ENCODE measurements at places on chromosomes 4 and X.

- no peak for DNase-seq
Observed at GRCh38 chrX:48507246-48507645, 1.5 kb upstream of the PORCN start.

DNA sequence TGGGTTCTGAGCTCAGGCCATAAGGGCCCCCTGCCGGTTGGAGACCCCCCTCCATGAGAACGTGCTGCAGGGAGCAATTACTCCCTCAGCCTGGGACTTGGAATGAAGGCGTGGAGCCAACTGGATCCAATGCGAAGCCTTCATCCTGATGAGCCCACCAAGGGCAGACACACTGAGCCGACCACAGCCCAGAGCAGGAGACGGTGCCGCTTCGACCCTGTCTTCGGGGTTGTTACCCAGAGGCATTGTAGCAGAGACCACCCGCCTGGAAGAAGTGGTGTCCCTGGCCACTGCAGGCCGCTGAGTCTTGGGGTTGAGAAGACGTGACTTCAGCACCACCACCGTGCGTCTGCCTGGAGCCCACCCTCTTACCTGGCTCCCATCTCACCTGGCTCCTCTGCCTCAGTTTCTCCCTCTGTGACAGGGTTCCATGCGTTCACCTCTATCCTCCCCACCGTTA is 7.0 kb upstream of the NKX1-1 start:
- DNase-seq, result no peak

DNA sequence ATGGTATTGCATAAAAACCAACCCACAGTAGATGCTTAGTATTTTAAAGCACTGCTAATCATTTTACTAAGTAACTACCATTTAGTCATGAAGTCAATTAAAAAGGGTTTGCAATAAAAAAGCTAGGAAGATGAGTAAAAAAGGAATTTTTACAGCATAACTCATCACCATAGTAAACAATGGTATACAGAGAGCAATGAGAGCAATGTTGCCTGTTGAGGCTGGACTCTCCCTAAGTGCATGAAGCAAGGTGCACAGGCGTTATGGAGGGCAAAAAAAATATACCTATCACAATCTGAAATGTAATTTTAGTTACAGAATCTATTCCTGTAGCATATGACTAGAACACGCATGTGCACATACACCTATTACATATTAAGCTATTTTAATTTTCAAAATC is 129.6 kb upstream of the BMP3 start:
- no peak for DNase-seq

DNA sequence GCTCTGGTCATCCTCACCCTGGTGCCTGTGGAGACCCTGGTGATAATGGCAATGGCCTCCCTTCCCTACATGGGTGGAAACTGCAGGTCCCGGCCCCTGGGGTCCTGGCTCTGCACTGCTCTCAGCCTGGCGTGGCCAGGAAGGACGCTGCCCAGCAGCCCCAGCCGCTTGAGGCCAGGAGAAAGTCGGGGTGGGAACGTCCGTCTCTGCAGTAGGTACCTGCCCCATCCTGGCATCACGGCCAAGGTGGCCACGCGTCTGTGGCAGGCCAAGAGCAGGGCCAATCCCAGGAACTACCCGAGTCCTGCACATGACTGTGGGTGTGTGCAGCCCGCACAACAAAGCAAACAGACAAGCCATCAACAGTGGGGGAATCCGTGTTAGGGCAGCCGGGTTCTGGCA is 33.8 kb downstream of the FGFRL1 start:
- DNase-seq, result no peak

- no peak for DNase-seq
Observed at GRCh38 chr4:157804986-157805385, 367.8 kb downstream of the GASK1B start.

GRCh38 chr4:118711052-118711451 is 25.9 kb downstream of the METTL14 start:
- no peak for DNase-seq

GRCh38 chrX:72620550-72621145 is 48.0 kb upstream of the HDAC8 start:
- DNase-seq, result peak; percentile 74

DNA sequence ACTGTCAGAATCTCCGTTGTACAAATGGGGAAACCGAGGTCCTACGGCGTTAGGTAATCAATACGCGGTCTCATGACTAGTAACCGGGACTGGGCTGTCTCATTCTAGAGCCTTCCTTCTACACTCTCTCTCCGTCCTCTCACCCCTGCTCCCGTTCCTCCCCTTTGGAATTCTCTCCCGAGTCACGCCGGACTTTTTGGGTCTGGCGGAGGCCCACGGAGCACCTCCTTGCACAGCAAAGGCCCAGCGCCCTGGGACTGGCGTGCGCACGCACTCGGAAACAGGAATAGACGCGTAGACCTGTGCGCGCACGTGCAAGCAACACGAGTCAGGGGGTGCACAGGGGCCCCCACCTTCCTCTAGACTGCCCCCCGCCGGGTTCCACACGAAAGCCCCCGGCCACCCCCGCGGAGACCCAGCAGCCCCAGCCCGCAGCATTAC is 361 bp downstream of the QDPR start:
- DNase-seq, result peak; percentile 31

DNA sequence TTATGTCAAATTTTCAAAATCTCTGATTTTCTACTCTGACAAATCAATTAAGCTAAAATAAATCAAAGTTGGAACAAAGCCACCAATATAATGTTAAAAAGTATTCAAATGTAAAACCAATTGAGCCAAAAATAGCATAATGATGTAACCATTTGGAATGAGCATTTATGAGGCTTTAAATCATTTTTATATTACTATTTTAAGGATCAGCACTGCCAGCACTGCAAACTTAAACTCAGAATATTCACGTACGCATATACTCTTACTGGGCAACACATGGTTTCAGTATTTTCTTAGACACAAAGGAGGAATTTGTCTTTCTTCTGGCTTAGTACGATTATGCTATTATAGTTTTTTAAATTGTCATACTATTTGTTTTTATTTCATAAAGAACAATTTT is 52.2 kb downstream of the AFAP1 start:
- DNase-seq, result peak; percentile 75

GRCh38 chr4:53459548-53459947 is 82.1 kb downstream of the FIP1L1 start:
- peak; percentile 42 for DNase-seq

- DNase-seq, result peak; percentile 12
Observed at GRCh38 chrX:43836435-43837184, 45.6 kb downstream of the MAOB start.

- DNase-seq, result no peak
Observed at GRCh38 chr4:60589425-60589824, 610.7 kb upstream of the ADGRL3 start.

GRCh38 chrX:36961590-36961989 is 46.6 kb upstream of the FAM47C start:
- no peak for DNase-seq

DNA sequence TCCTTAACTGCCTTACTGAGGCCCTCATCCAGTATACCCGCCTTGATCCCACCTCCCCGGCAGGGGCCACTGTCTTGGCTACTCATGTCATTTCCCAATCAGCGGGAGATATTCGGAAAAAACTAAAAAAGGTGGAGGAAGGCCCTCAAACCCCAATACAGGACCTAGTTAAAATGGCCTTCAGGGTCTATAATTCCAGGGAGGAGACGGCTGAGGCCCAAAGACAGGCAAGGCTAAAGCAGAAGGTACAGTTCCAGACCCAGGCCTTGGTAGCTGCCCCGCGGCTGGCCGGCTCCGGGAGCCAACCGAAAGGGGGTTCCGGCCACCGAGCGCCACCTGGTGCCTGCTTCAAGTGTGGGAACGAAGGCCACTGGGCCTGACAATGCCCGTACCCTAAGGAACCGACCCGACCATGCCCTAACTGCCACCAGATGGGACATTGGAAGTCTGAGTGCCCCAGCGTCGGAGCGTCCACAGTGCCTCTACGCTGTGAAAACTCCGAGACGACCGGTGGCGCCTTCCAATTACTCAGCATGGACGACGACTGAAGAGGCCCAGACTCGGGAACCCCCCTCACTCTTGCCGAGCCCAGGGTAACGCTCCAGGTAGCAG is 959.6 kb downstream of the RPA4 start:
- no peak for DNase-seq

- no peak for DNase-seq
Observed at GRCh38 chr4:171067422-171067821, 745.8 kb upstream of the GALNTL6 start.

DNA sequence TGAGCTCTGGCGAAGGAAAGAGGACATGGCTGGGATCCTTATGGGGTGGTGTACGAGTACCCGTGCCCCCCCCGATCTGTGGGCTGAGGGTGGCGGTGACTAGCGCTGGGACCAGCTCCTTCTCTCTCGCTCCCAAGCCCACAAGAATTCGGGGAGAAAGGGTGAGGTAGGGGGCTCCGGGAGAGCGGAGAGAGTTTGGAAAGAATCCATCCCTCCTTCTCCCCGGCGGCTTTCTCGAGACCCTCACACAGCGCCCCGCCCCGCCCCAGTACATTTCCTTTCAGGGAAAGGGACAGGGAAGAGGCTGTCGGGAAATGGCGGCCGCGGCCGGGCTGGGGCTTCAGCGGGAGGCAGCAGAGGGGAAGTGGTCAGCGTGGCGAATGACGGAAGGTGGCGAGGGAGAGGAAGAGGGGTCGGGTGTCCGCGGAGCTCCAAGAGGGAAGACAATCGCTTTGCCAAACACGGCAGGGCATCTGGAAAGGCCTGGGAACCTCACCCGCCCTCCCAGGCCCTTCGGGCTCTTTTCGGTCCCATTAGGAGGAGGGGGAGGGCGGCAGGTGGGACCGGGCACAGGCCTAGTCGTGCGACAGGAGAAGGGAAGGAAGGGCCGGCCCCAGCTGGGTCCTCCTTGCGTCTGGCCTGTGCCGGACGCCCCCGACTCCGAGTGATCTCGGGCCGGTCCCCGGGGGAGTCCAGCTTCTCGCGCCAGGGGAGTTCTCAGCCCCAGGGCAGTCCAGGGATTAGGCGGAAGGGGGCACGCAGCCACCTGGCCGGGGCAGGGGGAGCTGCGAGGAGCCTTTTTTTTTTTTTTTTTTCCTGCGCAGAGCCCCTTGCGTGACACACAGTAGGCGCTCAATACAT is 10.2 kb downstream of the HNRNPH2 start:
- peak; percentile 38 for DNase-seq

GRCh38 chrX:23980011-23980441 is 47.0 kb downstream of the KLHL15 start:
- no peak for DNase-seq

DNA sequence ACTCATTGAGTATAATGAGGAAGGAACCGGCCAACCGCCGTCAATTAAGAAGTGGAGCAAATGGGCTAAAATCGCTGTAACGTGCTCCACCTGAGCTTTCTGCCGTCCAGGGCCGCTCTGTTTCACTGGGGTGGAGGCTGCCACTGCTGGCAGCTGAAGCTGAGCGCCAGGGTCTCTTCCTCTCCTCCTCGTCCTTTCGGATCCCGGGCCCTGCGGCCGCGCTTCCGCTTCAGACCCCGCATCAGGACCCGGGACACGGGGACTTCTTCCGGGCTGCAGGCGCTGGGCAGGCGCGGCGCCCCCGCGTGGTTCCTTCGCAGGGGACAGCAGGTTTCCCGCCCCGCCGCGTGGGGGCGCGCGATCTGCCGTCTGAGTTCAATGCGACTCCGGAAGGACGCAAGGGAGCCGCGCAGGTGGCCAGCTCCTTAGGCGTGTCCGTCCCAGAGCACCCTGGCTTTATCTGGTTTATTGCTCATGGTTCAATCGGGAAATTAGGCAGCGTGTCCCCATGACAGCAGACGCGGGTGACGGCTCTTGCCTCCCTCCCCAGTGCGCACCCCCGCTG is 519.8 kb downstream of the TRIML1 start:
- DNase-seq, result no peak
